Posterior vena cava (tissue), 2 donors: ENCODE measurements at places on chromosomes 3 and 15.

DNA sequence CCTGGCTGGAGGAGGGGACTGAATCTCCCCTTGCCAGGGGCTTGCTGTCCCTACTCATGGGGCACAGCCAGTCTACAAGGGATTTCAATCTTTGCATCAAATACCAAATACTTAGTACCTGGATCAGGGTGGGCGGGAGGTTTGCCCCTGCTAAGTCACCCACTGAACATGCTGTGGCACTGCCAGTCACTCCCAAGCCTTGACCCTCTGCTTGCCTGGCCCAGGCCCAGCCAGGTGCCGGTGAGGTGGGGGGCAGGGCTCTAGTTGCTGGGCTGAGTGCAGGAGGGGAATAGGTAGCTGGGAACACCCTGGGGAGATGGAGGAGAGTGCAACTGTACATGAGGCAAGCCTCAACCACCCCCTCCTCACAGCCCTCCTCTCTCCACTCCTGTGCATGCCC is 136.3 kb upstream of the LRTM1 start:
- no peak for DNase-seq

- no peak for DNase-seq
Observed at GRCh38 chr3:64732576-64732975, 44.8 kb upstream of the ADAMTS9 start.

- DNase-seq = no peak
Observed at GRCh38 chr15:96702589-96702988, 372.1 kb downstream of the NR2F2 start.

- no peak for DNase-seq
Observed at GRCh38 chr3:131518680-131519079, 15.9 kb upstream of the MRPL3 start.

DNA sequence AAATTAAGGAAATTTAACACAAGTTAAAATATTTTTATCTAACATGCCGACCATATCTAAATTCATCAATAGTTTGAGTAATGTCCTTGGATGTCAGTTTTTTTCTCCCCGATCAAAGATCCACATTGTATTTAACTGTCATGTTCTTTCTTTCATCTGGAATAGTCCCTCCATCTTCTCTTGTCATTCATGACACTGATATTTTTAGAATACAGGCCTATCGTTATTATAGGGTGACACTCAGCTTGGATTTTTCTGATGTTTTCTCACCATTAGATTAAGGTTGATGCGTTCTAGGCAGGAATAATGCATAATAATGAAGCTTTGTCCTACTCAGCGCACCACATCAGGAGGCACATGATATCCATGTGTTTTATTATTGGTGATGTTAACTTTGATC is 13.2 kb upstream of the PYGO1 start:
- no peak for DNase-seq

DNA sequence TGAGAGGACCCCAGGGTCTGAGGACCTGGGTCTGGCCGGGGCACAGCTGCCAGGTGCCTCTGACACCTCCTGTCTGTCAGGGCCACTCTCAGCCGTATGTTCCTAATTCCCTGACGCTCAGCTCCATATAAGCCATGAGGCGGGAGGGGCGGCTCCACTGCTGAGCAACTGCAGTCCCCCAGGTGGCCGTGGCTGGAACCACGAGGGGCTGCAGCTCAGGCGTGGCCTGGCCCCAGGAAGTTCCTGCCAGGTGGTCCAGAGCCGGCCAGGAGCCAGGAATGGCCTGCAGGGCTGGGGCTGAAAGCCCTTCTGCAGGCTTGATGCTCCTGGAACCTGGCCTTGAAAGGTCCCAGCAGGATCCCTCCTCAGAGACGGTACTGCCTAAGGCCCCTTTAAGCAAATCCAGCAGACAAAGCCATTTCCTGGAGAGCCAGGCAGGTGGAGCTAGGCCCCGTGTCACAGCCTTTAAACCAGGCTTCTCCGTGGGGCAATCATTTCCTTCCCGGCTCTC is 118.0 kb downstream of the CHSY1 start:
- no peak for DNase-seq

- peak; percentile 91 for DNase-seq
Observed at GRCh38 chr15:68413363-68414205, 18.4 kb downstream of the ITGA11 start.

GRCh38 chr3:162984746-162985145 is 1488.1 kb downstream of the OTOL1 start:
- DNase-seq = no peak

DNA sequence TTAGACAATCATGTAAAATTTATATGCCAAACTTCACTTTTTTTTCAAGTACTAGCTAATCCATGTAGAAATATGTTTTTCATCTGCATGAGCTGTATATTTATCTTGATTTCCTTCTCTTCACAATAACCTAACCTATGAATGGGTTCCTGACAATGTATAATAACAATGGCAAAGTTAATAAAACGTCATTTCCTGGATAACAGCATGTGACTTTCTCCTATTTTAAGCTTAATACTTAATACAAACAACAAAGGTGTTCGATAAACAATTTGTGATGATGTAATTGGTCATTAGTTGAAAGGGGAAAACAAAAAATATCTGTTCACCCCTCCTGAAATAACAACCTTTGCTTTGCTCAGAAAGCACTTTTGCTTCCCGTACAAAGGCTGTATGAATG is 20.4 kb downstream of the CD200 start:
- DNase-seq = no peak

- DNase-seq = no peak
Observed at GRCh38 chr3:24388611-24389010, 106.0 kb downstream of the THRB start.

DNA sequence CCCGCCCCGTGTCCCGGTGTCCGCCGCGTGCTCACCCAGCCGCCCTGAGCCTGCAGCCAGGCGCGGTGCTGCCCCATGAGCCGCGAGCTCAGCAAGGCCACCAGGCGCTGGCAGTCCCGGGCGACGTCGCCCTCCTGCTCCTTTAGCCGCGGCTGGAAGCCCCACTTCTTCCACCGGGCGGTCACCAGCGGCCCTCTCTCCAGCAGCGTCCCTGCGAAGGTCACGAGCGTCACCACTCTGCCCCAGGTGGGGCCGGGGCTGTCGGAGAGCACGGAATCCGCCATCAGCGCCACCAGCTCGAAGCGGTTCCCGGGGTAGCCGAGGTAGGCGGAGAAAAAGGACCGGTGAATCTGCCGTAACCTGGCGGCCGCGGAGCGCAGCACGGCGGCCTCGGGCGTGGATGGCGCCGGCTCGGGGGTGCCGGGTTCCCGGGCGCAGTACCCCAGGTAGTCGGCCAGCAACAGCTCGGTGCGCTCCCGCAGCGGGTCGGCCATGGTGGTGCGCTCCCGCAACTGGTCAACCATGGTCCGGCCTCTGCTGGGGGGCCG is 298 bp downstream of the BCL2L10 start:
- DNase-seq = no peak

- no peak for DNase-seq
Observed at GRCh38 chr15:80639168-80639555, 55.9 kb upstream of the ABHD17C start.

- DNase-seq = peak; percentile 89
Observed at GRCh38 chr3:70120357-70120966, 120.9 kb downstream of the SAMMSON start.

- DNase-seq = no peak
Observed at GRCh38 chr3:154791611-154792010, 288.5 kb upstream of the MME start.

- DNase-seq = no peak
Observed at GRCh38 chr15:96042734-96043224, 287.7 kb upstream of the NR2F2 start.

DNA sequence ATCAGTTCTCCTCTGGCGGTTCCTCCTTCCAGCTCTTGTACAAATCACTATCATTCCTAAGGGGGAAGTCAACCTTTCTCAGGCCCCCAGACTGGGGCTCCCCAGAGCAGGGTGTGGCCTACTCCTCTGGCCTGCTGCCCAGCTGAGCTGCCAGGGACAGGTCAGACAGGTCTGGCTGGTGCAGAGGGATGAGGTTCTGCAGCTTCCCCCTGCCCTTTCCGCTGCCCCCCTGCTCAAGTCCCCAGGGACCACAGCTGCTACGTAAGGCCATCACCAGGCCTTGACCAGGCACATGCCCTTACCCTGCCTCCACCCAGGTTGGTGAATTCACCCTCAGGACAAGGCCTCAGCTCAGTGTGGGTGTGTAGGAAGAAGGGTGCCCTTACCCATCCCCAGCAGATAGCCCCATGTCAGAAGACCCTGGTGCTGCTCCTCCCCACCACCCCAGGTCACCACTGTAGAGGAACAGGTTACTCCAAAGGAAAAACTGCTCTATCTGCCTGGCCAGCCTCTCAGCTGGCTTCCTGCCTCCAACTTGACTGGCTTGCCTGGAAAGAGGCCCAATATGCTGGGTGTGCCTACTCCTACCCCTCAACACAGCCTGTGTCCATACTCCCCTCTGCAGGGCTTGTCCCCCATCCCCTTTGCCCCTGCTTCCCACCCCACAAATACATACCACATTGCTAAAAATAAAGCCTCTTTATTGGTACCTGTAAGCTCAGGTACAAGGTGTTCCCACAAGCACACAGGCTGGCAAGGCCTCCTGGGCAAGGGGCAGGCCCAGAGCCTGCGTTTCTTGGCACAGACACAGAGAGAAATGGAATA is 12.0 kb downstream of the CSRNP1 start:
- no peak for DNase-seq

- DNase-seq = peak; percentile 40
Observed at GRCh38 chr15:75739791-75740190, 27.1 kb upstream of the CSPG4 start.

- no peak for DNase-seq
Observed at GRCh38 chr3:144127014-144127413, 155.4 kb downstream of the DIPK2A start.

DNA sequence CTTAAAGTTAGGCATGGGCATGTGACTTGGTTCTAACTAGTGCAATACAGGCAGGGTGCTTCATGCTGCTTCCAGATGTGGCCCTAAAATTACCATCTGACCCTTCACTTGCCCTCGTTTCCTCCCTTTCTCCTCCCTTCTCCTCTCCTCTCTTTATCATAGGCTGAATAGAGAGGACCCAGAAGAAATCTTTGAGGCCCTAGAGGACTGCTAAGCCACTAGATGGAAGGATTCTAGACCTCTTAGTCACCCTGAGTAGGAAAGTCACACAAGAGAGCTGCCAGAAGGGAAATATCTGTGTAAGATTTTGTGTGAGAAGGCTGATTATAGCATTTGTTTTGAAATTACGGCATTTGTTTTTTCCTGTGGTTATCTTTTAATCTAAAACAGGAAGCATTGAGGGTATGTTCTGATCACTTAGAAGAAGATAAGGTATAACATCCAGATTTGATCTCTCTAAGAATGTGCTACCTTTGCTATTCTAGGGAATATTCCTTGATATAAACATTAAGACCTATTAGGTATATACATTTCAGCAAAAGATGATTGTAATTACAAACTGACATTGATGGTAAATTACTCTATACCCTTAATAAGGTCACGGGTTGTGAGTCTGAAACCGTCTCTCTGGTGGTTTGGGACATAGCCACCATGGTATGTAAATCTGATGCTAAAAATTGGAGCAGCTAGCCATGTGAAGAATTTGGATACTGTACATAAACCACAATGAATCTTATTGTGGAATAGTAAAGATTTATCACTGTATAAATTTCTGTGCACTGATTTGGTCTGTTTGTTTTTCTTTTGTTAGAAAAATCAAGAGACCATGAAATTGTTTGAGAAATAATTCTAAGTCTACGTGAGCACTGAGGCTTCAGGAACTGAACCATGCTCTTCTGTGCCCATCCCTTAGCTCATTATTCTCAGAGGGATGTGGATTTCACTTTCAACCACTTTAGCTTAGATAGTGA is 84.1 kb downstream of the TP63 start:
- DNase-seq = no peak

DNA sequence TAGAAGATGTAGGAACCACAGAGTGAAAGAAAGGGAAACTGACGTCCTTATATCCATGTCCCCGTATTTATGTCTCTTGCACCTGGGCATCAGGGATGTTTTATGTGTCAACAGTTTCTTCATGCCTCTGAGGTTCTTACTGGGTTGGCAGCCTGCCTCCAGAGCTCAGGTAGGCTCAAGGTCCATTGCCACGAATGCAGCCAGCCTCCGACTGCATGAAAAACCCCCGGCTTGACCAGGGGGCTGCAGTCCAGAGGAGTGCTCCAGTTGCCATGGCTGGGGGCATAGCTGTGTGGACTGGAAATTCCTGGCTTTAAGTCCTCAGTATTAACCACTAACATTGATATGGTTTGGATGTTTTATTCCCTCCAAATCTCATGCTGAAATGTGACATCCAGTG is 2.8 kb upstream of the CSPG5 start:
- DNase-seq = no peak

DNA sequence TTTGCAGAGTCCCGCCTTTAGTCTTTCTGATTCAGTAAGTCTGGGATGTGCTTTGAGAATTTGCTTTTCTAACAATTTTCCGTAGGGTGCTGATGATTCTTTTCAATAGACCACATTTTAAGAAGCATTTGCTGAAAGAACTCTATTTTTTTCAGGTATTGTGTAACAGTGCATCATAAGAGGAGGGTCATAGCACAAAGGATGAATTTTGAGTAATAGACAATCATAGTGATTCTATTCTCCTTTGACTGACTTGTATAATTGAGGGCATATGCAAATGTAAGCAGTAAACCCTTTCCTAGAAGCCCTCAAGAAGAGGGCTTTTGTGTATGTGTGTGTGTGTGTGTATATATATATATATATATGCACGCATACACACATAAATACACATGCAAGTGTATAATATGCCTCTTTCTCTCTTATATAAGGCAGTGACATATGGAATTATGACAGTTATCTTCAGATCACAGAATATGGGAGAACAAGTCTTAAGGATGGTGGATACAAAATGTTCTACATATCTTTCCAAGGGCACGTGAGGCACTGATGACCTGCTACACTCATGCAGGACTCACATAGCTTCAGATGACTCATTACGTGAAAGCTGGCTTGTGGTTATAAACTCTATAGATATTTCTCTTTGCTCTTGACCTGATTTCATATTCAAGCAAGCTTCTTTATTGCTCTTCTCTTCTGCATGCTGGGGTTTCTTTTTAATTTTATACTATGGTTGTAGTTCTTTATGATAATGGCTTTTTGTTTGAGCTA is 6.5 kb upstream of the PLSCR1 start:
- no peak for DNase-seq

GRCh38 chr15:40340038-40340739 is 550 bp downstream of the CCDC9B start:
- DNase-seq = peak; percentile 91

- no peak for DNase-seq
Observed at GRCh38 chr3:124802702-124803101, 72.5 kb downstream of the UMPS start.

GRCh38 chr3:85726241-85726640 is 767.5 kb downstream of the CADM2 start:
- no peak for DNase-seq

- DNase-seq = no peak
Observed at GRCh38 chr3:23319366-23320312, 116.5 kb downstream of the UBE2E2 start.
